ENCODE measurements at places on chromosomes 11 and 22. TPM values are rescaled to one million over a fixed set of nuclear protein-coding genes. Genes with fewer than 3 reads are reported as not detected.

POTEH gene
- not detected for total RNA-seq

GGTLC3 gene
- not detected for total RNA-seq

CABP7 gene
- 1.9 TPM for total RNA-seq

NELL1 gene
- total RNA-seq, result 71.7 TPM

LRRC32 gene
- 1.3 TPM for total RNA-seq

MS4A7 gene
- total RNA-seq, result 1.9 TPM

C11orf87 gene
- total RNA-seq, result 25.4 TPM

HEPHL1 gene
- not detected for total RNA-seq

MN1 gene
- total RNA-seq, result 64.2 TPM

LARGE2 gene
- total RNA-seq, result 0.31 TPM

APOA1 gene
- 0.63 TPM for total RNA-seq

RFPL1 gene
- not detected for total RNA-seq

MMP12 gene
- not detected for total RNA-seq

TAF6L gene
- 16.0 TPM for total RNA-seq

MMP13 gene
- not detected for total RNA-seq

ABCG4 gene
- total RNA-seq, result 4.1 TPM

SLC22A6 gene
- 1.3 TPM for total RNA-seq

KDM4E gene
- not detected for total RNA-seq

CSNK2A3 gene
- 5.6 TPM for total RNA-seq

OR51B5 gene
- total RNA-seq, result 3.1 TPM

MMP7 gene
- total RNA-seq, result not detected

PSMD13 gene
- 68.9 TPM for total RNA-seq

MUC6 gene
- not detected for total RNA-seq

C11orf16 gene
- not detected for total RNA-seq

SCGB1A1 gene
- total RNA-seq, result not detected

VWCE gene
- total RNA-seq, result 7.2 TPM

C1QTNF5 gene
- 1.6 TPM for total RNA-seq

TREH gene
- total RNA-seq, result not detected

SLC22A25 gene
- total RNA-seq, result not detected

FXYD2 gene
- 3.4 TPM for total RNA-seq

RNF26 gene
- total RNA-seq, result 2.5 TPM

IGLL1 gene
- not detected for total RNA-seq
